ENCODE measurements at places on chromosomes 11 and 22.

GRCh38 chr22:25149014-25149413 lies 50.6 kb upstream of the CRYBB3 start:
- DNase-seq = no peak

DNA sequence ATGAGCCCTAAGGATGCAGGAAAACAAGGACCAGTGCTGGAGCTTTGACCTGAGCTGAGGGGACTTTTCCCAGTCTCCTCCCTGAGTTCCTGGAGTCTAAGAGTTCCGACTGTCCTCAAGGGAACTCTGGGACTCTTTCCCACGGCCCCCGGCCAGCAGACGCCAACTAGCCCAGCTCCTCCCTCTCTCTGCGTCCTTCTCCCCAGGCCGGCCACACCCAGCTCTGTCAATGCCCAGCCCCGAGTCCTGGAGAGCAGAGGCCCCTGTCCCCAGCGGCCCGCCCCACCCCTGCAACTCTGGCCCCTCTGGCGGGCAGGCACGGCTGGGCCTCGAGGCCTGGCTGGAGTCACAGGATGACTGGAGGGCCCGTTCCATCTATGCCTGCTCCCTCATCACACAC lies 29.8 kb downstream of the NECTIN1 start:
- peak; percentile 55 for DNase-seq

DNA sequence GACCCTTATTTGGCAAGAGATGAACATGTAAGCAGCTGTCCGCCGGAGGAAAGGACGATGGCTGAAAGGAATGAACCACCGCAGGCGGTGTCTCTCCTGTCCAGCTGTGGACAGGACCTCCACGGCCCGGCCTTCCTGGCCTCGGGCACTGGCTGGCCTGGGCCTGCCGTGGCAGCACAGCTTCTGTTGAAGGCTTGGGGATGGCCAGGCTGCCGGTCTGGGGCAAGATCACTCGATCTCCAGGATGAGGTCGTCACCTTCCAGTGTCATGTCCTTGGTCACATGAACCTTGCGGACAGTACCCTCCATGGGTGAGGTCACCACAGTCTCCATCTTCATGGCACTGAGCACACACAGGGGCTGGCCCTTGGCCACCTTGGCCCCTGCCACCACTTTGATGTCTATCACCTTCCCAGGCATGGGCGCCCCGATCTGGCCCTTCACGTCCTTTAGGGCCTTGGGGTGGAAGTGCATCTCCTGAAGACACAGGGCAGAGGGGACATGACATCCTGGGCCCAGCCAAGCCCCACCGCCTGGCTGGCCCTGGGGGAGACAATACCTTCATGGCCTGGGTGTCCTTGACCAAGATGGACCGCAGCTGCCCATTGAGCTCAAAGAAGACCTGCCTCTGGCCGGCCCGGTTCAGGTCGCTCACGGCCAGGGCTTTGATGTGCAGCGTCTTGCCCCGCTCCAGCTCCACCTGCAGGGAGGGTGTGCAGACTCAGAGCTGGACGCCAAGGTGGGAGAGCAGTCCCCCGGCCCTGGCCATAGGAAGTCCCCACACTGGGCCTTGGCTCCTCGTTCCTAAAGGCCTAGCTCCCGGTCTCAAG lies 5.6 kb downstream of the RCE1 start:
- no peak for DNase-seq

GRCh38 chr11:69035150-69035945 lies 13.4 kb upstream of the TPCN2 start:
- DNase-seq = no peak

GRCh38 chr11:7143908-7144307 lies 55.1 kb downstream of the RBMXL2 start:
- DNase-seq = peak; percentile 60

DNA sequence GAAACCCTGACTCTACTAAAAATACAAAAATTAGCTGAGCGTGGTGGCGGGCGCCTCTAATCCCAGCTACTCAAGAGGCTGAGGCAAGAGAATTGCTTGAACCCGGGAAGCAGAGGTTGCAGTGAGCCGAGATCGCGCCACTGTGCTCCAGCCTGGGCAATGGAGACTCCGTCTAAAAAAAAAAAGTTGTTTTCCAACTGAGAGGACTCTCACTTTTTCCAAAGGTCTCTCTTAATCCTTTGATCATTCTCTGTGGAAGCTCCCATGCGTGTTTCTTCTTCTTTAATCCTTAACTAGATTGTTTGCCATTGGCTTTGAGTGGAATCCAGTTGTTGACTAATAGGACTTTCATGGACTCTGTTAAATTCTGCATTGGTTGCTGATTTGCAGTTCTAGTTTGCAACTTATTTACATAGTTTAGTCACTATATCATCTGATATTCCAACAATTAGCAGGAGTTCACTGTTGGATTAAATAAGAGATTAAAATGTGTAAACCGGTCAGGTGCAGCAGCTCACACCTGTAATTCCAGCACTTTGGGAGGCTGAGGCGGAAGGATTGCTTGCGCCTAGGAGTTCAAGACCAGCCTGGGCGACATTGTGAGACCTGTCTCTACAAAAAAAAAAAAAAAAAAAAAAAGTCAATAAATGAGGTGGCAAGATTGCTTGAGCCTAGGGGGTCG lies 79.7 kb downstream of the C22orf31 start:
- peak; percentile 25 for DNase-seq

- peak; percentile 8 for DNase-seq
These were observed 526.3 kb upstream of the RAG2 start for GRCh38 chr11:37124384-37124783.

GRCh38 chr11:70432065-70432464 lies 33.7 kb downstream of the CTTN start:
- no peak for DNase-seq

DNA sequence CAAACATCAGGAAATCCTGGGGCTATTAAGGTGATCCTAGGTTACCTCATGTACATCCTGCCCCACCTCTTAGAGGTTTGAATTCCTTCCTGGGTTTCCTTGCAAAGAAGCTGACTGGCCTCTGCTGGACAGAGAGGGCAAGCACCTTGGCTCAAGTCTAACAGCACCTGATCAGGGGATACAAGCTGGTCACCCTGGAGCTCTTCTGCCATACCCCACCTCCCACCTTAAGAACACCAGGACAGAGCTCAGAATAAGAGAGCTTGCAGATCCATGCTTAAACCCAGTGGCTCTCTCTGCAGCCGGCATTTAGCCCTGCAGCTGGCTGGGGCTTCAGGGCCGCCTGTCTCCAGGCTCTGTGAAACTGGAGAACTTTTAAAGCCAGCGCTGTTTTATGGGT lies 386.6 kb upstream of the NARS2 start:
- DNase-seq = peak; percentile 85

DNA sequence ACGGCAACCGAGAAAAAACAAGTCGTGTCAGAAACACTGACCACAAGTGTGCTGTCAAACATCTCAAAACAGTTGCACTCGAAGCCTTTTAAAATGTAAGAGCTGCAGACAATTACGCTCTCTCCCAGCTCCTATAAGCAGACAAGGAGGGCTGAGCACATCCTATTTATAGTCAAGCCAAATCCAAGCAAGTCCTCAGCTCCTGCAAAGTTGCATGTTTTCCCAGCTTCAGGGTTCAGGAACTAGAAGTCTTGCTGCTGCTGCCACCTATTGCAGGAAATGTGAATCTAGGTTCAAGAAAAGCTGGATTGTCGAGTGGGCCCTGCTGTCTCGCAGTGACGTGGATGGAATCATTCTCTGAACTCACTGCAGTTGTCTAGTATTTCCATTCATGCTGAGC lies 15.5 kb downstream of the EFCAB6 start:
- peak; percentile 35 for DNase-seq

DNA sequence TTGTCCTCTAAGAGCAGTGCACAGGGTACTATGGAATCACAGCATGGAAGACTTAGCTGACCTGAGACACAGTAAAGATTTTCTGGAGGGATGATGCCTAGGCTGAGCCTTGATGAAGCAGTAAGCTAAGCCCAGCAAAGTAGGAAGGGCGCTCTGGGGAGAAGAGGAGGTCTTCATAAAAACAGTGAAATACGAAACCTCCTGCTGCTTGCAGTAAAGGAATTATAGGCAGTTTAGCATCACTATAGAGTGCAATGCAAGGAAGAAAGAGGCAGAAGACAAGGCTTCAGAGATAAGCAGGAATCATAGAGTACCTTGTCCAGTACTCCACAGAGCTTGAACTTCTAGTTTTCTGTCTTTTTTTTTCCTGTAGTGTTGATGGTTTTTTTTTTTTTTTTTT lies 555.7 kb upstream of the CADM1 start:
- no peak for DNase-seq

- DNase-seq = no peak
These were observed 31.5 kb downstream of the STIM1 start for GRCh38 chr11:3886985-3887384.

- no peak for DNase-seq
These were observed 21.5 kb downstream of the OTUB1 start for GRCh38 chr11:64007629-64008282.

GRCh38 chr11:64862987-64863390 lies 15.4 kb downstream of the EHD1 start:
- no peak for DNase-seq

DNA sequence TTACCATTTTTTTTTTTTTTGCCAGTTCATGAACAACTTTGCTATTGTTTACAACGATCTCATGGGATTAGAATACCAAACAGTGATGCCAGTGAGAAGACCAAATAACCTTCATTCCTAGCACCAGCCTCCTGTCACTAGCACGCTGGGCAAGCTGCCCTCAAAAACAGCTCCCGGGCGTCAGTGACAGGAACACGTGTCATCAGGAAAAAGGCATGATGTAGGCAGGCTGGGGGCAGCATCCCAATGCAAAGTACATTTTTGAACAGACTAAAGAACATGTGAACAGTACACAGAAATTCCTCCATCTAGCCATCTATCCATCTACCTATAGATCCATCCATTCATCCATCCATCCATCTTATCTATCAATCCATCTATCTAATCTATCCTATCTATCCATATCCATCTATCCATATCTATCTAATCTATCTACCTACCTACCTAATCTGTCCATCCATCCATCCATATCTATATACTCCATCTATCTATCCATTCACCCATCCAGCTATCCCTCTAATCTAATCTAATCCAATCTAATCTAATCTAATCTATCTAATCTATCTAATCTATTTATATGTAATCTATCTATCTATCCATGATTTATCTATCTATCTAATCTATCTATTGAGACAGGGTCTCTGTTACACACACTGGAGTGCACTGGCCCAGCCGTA lies 378.5 kb downstream of the SHANK2 start:
- DNase-seq = no peak

GRCh38 chr11:122108192-122108799 lies 7.7 kb downstream of the BLID start:
- DNase-seq = peak; percentile 44

DNA sequence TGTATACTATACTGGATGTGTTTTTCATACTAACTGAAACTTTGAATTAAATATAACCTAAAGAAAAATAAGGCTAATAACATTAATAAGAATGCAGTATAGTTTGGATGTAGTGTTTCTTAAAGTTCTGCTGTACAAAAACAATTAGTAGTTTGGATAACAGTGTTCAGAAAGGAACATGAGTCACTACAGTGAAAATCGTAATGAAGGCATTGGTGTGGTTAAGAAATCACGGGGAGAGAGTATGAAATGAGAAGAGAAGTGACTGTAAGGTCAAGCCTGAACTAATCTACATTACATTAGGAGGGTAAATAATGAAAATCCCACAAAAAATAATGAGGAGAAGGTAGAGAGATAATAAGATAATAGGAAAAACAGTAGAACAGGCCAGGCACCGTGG lies 726.6 kb upstream of the ARHGAP42 start:
- no peak for DNase-seq

DNA sequence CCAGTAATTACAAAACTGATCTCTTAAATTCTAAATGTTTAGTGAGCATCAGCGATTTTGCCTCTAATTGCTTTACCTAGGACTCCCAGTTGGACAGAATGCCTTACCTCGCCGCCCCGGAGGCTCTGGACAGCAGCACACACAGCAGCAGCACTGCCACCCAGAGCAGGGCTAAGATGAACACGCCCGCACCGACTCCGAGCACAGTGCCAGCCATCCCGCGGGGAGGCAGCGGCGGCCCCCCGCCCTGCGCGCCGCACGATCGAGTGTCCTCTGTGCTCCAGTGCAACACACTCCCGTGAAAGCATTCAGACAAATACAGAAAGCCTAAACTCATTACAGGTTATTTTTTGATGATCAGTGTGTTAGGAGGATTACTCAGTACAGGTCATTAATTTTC lies 9.4 kb downstream of the TMEM218 start:
- no peak for DNase-seq

- peak; percentile 77 for DNase-seq
These were observed 1.6 kb downstream of the PIM3 start for GRCh38 chr22:49962012-49962750.

- DNase-seq = peak; percentile 95
These were observed 32.3 kb downstream of the ARVCF start for GRCh38 chr22:19984201-19984753.

- peak; percentile 20 for DNase-seq
These were observed 395.1 kb downstream of the MN1 start for GRCh38 chr22:27406389-27406861.

- DNase-seq = no peak
These were observed 532 bp upstream of the VSIG2 start for GRCh38 chr11:124752471-124753102.

- DNase-seq = peak; percentile 58
These were observed 2.4 kb downstream of the SIDT2 start for GRCh38 chr11:117180661-117181585.

DNA sequence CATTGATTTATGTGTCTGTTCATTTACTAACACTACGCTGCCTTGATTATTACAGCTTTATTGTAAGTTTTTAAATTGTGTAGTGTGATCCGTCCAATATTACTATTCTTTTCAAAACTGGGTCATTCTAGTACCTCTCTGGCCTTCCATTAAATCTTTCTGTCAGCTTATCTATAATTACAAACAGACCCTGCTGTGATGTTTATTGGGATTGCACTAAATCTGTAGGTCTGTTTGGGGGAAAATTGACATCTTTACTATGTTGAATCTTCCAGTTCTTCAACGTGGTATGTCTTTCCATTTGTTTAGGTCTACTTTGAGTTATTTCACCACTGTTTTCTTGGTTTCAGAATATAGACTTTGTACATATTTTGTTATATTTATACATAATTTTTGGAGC lies 15.6 kb downstream of the CABIN1 start:
- no peak for DNase-seq

DNA sequence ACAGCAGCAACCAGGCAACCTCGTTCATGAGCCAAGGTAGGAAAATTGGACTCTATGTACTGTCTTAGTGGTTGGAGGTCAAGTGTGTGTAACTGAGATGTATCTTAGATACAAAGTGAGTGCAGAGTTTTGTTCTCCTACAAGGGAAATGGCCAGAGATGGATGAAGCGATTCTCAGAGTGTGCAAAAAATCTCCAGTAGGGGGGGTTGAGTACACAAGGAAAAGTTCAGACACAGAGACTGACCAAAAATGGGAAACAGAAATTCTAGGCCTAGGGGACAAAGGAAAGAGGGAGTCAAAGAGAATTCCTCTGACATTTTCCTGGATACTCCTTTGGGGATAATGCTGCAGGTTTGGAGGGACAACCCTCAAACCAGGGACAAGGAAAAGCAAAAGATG lies 38.2 kb upstream of the OR5AK2 start:
- DNase-seq = no peak

DNA sequence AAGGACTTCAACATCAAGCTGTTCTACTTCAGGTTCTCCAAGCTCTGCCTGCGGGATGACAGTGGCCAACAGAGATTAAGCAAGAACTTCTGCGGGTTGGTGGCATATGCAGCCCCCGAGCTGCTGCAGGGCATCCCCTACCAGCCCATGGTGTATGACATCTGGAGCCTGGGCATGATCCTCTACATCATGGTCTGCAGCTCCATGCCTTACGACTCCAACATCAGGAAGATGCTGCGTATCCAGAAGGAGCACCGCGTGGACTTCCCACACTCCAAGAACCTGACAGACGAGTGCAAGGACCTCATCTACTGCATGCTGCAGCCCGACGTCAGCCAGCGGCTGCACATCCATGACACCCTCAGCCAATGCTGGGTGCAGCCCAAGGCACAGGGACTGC lies 2.8 kb upstream of the DGCR2 start:
- no peak for DNase-seq
